ENCODE measurements at places on chromosomes 1 and 21. TPM values are rescaled to one million over a fixed set of nuclear protein-coding genes. Genes with fewer than 3 reads are reported as not detected.

DNA sequence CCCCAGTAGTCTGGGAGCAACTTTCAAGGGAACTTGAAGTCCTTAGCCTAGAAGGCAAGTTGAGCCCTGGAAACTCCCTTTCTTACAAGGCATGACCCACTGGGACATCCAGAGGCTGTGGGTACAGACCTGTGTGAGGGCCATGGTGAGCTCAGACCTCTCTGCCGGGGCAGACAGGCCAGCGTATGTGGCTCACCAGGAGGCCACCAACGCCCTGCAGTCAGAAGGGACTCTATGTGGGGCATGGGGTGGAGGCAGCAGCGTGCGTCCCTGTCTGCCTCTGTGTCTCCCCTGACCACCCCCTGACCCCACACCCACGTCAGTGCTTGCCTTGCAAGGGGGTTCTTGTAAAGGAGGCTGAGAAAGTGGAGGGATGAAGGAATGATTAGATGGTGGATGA is 10.8 kb downstream of the COQ8A start:
- H3K4me3 ChIP-seq = no peak overlapping the region
- H3K27ac ChIP-seq = peak overlapping the region; percentile 46
- peaks cover 39% of the 10 kb centered on the region for H3K4me1 ChIP-seq
- peaks cover 5% of the 10 kb centered on the region for H3K36me3 ChIP-seq
- no peak for DNase-seq

- H3K27me3 ChIP-seq = no peaks in the 10 kb centered on the region
- H3K4me1 ChIP-seq = peaks cover 32% of the 10 kb centered on the region
- no peak overlapping the region for H3K4me3 ChIP-seq
- no peak overlapping the region for H3K27ac ChIP-seq
- peaks cover 3% of the 10 kb centered on the region for H3K36me3 ChIP-seq
- no peak for DNase-seq
These were observed 6.9 kb upstream of the RABGAP1L start for GRCh38 chr1:174152427-174152826.

DNA sequence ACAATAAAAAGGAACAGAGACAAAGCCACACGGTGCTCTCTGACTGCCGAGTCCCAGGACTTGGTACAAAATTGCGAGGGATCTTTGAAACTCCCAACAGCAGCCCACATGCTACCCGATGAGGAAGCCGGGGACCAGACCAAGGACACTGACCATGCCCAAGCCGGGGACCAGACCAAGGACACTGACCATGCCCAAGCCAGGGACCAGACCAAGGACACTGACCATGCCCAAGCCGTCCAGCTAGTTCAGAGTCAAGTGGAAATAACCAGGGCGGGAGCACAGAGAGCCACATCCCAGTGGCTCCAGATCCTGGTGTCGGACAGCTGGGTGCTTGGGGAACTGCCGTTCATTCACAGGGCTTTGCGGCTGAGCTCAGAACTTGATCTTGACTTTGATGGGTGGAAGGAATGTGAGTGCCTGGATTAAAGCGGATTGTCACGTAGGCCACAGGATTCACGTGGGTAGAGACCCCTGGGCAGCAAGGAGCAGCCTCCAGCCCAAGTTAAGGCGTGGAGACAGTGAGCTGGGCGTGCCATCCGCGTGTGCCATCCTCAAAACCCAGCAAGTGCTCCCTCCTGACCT is 16.5 kb upstream of the TRAPPC10 start:
- no peaks in the 10 kb centered on the region for H3K36me3 ChIP-seq
- no peak overlapping the region for H3K27ac ChIP-seq
- no peaks in the 10 kb centered on the region for H3K4me1 ChIP-seq
- H3K27me3 ChIP-seq = peaks cover 2% of the 10 kb centered on the region
- no peak for DNase-seq
- H3K4me3 ChIP-seq = no peak overlapping the region

Gene SYT11
- 8.7 TPM for total RNA-seq

Gene HSF2BP
- 1.5 TPM for total RNA-seq

DNA sequence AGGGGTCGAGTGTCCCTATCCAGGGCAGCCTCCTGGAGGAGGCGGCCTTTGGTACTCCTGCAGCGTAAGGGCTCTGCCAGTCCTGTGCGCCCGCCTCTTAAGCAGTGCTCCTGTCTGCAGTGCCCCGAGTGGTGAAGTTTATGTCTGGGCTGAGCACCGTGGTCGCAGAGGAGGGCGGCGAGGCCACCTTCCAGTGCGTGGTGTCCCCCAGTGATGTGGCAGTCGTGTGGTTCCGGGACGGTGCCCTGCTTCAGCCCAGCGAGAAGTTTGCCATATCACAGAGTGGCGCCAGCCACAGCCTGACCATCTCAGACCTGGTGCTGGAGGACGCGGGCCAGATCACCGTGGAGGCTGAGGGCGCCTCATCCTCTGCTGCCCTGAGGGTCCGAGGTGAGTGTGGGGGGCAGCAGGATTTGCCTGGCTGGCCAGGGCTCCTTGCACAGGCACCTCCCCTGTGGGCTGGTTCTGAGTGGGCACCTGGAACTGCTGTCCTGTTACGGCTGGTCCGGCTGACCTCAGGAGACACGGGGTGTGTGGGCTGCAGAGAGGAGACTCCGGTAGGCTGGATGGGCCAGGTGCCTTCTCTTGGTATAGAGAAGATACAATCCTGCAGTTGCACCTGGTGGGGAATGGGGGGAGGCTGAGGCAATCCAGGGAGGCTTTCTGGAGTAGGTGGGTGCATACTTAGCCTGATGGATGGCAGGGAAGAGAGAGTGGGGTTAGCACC is 66.8 kb downstream of the OBSCN start:
- no peaks in the 10 kb centered on the region for H3K36me3 ChIP-seq
- H3K4me3 ChIP-seq = peak overlapping the region; percentile 72
- peaks cover 8% of the 10 kb centered on the region for H3K4me1 ChIP-seq
- H3K27me3 ChIP-seq = no peaks in the 10 kb centered on the region

DNA sequence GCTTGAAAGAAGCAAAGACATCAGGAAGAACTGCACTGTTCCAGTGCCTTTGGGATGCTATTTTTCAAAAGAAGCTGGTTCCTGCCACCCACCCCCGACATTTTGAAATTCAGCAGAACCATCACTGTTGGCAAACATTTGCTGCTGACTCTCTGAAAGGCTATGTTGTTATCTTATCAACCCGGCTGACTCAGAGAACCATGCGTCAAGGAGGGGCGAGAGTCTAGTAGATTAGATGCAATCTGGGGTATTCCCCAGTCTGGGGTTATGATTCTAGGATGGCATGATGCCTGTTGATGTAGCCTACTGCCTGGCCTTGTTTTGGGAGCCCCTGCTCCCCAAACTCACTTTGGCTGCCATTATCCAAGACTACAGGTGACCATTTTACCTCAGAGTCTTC is 267.8 kb upstream of the RUNX1 start:
- no peak for DNase-seq
- no peaks in the 10 kb centered on the region for H3K4me1 ChIP-seq
- H3K27ac ChIP-seq = no peak overlapping the region
- H3K4me3 ChIP-seq = no peak overlapping the region

- no peaks in the 10 kb centered on the region for H3K4me1 ChIP-seq
- peaks cover 2% of the 10 kb centered on the region for H3K27me3 ChIP-seq
- no peaks in the 10 kb centered on the region for H3K36me3 ChIP-seq
These were observed 8.8 kb downstream of the ASAP3 start for GRCh38 chr1:23475134-23475628.

Gene RNPC3
- 22.8 TPM for total RNA-seq

DNA sequence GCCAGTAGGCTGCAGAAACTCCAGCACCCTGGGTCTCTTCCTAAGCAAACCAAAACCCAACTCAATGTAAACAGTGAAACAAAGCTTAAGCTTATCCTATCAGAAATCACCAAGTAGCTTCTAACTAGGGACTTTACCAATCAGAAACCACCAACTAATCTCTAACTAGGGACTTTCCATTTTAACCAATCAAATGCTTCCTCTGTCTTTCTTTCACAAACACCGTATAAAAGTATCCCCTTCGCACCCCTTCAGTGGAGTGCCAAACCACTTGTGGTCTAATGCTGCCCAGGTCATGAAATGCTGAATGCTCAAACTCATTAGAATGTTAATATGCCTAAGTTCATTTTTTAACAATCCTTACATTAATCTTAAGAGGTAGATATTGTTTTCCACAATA is 250.5 kb upstream of the DUSP10 start:
- H3K36me3 ChIP-seq = no peaks in the 10 kb centered on the region
- peak overlapping the region; percentile 60 for H3K27ac ChIP-seq
- no peak overlapping the region for H3K4me3 ChIP-seq
- DNase-seq = peak; percentile 17
- peaks cover 36% of the 10 kb centered on the region for H3K4me1 ChIP-seq

Gene FCGR3B
- total RNA-seq = not detected

Gene GPR37L1
- not detected for total RNA-seq

DNA sequence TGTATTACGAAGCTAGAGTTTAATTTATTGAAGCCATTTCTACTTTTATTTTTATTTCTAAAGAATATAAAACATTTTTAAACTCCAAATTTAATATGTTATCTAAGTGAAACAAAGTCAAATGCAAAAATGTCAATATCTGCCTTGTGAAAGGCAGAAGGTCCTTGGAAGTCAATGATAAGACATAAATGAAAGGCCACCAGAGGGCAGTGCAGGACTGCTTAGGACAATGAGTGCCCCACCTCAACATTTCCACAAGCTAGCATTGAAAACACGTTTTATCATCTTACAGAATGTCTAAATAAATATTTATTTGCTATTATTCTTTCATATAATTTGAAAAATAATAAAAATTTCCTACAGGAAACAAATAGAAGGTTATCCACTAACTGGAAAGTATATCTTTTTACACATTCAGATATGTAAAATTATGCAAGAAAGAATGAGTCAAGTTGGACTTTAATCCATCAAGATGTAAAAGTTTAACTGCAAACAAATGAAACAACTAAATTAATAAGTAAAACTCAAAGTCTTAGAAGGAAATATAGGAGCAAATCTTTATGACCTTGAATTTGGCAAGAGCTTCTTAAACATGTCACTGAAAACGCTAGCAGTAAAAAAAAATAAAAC is 140.1 kb upstream of the FMN2 start:
- H3K36me3 ChIP-seq = no peaks in the 10 kb centered on the region
- no peaks in the 10 kb centered on the region for H3K27me3 ChIP-seq
- H3K4me1 ChIP-seq = no peaks in the 10 kb centered on the region
- no peak overlapping the region for H3K27ac ChIP-seq
- DNase-seq = peak; percentile 82

DNA sequence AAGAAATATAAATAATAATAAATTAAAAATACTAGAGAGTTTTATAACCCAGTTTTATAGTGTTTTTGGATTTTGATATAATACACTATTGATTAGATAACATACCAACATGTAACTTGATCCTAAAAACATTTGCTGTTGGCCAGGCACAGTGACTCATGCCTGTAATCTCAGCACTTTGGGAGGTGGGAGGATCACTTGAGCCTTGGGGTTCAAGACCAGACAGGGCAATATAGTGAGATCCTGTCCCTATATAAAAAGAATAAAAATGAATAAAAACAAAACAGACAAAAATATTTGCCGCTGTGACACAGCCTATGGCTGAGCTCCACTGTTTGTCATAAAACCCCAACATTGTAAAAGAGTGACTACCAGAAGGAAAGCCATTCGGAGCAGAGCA is 26.1 kb downstream of the VPS13D start:
- H3K27me3 ChIP-seq = no peaks in the 10 kb centered on the region
- peaks cover 5% of the 10 kb centered on the region for H3K4me1 ChIP-seq
- H3K27ac ChIP-seq = no peak overlapping the region
- H3K36me3 ChIP-seq = peaks cover 30% of the 10 kb centered on the region
- no peak overlapping the region for H3K4me3 ChIP-seq
- DNase-seq = no peak

Gene KCNA2
- total RNA-seq = 0.14 TPM

GRCh38 chr1:80594013-80594412 is 1206.7 kb upstream of the ADGRL2 start:
- no peak for DNase-seq
- H3K36me3 ChIP-seq = no peaks in the 10 kb centered on the region
- H3K4me3 ChIP-seq = no peak overlapping the region

Gene OR2L2
- 0.07 TPM for total RNA-seq

DNA sequence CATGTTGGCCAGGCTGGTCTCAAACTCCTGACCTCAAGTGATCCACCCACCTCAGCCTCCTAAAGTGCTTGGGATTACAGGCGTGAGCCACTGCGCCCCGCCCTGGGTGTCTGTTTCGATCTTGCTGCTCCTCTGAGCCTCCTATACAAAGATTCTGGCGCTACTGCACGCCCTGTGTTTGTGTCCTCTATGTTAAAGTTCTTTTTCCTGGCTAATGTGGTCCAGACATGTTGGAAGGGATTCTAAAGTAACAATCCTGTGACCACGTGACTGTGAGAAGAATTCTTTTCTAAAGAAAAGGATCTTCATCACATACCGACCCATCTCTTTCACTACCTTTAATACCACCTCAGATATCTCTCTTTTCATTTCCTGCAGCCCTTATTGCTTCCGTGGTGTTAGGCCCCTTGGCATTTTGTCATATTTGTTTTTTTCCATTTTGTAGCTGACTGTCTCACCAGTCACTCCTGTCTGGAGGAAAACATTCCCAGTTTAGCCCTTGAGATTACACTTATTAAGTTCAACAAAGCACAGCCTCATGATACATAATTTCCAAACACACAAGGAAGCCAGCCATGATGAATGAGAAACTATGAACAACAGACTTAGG is 27.2 kb upstream of the ENO1 start:
- no peaks in the 10 kb centered on the region for H3K27me3 ChIP-seq
- DNase-seq = no peak
- H3K4me3 ChIP-seq = no peak overlapping the region
- peak overlapping the region; percentile 74 for H3K27ac ChIP-seq

DNA sequence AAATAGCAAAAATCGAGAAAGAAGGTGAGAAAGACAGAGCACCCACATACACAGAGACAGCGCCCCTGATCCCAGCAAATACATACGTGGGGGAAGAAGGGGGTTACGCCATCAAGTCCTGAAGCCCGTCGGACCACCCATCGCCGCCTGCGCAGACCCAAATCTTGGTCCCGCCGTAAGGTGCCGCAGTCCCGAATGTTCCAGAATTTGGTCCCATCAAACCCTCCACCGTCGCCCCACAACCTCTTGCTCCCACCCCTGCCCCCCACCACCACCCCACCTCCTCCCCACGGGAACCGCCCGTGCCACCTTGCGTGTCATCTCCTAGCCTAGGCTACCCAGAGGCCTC is 71.7 kb downstream of the CD46 start:
- peaks cover 80% of the 10 kb centered on the region for H3K4me1 ChIP-seq
- H3K27ac ChIP-seq = peak overlapping the region; percentile 92
- peak overlapping the region; percentile 77 for H3K4me3 ChIP-seq
- H3K27me3 ChIP-seq = no peaks in the 10 kb centered on the region
- peaks cover 28% of the 10 kb centered on the region for H3K36me3 ChIP-seq
- DNase-seq = no peak

DNA sequence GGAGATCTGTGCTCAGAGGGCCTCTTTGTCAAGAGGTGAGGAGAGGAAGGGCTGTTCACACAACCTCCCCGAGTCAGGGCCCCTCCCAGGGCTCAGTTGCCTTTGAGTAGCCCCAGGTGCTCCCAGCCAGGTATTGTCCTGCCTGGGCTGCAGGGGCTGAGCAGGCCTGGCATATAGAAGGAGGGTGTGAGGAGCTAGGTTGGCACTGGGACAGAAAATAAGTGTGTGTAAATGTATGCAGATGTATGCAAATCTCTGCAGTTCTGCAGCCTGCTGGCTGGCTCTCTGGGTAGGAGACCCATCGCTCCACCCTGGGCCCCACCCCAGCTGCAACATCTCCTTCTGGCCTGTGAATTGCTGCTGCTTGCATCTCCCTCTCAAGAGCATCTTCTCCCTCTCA is 52.4 kb downstream of the NAV1 start:
- no peak overlapping the region for H3K27ac ChIP-seq
- no peaks in the 10 kb centered on the region for H3K4me1 ChIP-seq

GRCh38 chr1:64525116-64525686 is 55.3 kb downstream of the CACHD1 start:
- no peak overlapping the region for H3K4me3 ChIP-seq
- H3K4me1 ChIP-seq = peaks cover 20% of the 10 kb centered on the region
- H3K27ac ChIP-seq = no peak overlapping the region
- no peak for DNase-seq
- no peaks in the 10 kb centered on the region for H3K27me3 ChIP-seq
